ENCODE measurements at places on chromosomes 6 and 20.

DNA sequence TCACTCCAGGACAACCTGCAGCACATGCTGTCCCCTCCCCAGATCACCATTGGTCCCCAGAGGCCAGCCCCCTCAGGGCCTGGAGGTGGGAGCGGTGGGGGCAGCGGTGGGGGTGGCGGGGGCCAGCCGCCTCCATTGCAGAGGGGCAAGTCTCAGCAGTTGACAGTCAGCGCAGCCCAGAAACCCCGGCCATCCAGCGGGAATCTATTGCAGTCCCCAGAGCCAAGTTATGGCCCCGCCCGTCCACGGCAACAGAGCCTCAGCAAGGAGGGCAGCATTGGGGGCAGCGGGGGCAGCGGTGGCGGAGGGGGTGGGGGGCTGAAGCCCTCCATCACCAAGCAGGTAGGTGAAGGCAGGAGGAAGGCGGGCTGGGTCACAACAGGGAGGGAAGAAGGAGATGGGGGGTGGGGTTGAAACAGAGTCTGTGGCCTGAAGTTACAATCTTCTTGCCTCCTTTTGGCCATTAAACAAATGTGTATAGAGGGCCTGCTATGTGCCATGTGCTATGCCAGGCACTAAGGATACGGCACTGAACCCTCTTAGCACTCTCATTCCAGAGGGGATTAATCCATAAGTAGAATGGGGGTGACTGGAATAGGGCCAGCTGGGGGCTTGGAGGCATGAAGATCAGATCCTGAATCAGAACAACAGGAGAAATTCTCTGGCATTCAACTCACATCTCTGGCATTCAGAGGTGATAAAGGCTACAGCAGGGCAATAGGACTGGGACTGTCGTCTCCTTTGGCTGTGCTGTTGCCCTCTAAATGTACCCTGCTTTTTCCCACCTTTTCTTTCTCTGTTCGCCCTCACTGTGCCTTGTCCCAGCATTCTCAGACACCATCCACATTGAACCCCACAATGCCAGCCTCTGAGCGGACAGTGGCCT, 10.5 kb upstream of the ZBTB9 start:
- DNase-seq, result no peak

DNA sequence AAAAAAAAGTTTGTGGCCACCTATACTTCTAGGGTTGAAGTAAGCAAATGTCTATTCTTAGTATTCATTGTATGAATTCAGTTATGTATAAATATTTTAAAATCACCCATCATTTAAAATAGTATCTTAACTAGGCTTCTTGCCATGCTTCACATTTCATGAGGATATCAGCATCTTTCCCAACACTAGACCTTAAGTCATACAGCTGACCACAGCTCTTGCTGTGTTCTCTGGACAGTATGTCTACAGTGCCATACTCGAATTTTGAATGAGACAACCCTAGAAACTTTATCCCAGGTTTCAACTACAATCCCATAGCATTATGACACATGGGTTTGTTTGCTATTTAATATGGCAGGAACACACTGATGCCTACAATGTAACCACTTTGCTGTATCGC, 5.2 kb downstream of the TXNDC5 start:
- no peak for DNase-seq

- DNase-seq, result no peak
Measured at GRCh38 chr6:128208851-128209580, 308.2 kb upstream of the THEMIS start.

DNA sequence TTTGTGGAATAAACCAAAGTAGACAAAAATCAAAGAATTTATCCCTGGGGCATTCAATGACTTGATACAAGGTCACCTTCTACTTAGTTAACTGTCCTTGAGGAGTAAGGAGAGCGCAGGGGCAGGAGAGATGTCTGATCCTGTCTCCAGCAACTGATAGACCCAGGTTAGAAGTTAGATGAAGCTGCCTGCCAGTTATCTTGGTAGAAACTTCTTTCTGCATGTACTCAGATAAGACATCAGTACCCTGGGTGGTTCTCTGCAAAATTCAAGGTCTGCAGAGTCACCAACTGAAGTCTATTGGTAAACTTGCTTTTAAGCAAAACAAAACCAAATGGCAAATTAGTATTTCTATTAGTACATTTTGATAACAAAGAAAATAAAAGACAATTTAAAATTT, 2.7 kb downstream of the SGK1 start:
- no peak for DNase-seq

GRCh38 chr20:53448426-53448825, 145.2 kb downstream of the ZNF217 start:
- DNase-seq, result no peak

- DNase-seq, result peak; percentile 57
Measured at GRCh38 chr6:37381579-37381978, 27.8 kb downstream of the RNF8 start.

DNA sequence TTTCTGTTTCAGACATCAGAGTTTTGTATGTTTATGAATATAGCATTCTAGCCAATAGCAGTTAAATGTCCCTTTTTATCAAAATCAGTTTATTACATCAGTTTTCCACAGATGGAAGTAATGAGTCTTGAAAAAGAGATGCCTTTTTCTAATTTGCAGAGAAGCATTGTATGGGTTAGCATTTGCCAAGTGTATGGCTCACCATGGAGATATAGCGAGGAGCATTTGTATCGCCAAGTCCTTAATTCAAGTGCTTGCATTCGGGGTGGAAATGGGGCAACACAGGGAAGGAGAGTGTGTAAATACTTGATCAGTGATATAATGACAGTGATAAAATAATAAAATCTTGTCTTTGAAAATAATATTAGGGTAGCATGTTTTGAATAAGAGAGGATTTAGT, 42.9 kb downstream of the TXLNB start:
- no peak for DNase-seq

- DNase-seq, result no peak
Measured at GRCh38 chr6:7249391-7249790, 63.6 kb downstream of the SSR1 start.

- no peak for DNase-seq
Measured at GRCh38 chr20:49627329-49627761, 59.4 kb upstream of the PTGIS start.

- DNase-seq, result no peak
Measured at GRCh38 chr6:29853245-29853644, 25.6 kb downstream of the HLA-G start.

DNA sequence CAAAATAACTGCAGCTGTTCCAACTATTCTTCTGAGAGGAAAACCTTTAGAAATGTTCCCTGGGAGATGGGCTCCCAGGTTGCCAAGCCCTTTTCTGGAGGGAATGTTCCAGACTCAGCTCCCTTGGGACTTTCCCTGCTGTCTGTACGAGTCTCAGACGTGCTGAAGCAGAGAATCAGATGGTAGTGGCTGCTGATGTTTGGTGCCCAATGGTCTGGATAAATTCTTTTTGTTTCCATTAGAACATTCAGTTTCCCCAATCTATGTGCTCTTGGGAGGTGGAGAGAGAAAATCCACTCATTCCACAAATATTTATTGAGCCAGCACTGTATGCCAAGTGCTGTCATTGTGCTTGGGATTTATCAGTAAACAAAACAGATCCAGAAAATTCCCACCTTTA, 40.0 kb downstream of the SNHG17 start:
- no peak for DNase-seq

- no peak for DNase-seq
Measured at GRCh38 chr6:107128175-107128574, 12.9 kb upstream of the BEND3 start.

- DNase-seq, result no peak
Measured at GRCh38 chr6:160393891-160394653, 45.9 kb downstream of the SLC22A3 start.

DNA sequence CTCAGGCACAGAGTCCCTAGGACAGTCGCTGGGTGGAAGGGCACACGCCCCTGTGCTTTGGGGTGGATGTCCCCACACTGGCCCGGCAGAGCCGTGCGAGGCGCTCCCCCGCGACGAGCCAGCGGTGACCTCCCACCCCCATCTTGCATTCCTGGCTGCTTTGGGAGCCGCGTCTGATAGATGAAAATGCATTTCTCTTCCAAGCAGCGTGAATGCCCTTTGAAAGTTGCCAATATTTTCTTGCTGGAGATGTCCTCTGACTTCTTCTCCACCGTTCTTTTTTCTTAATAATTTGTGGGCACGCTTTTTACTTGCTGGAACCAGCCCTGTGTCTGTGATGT, 29.9 kb downstream of the COL20A1 start:
- no peak for DNase-seq

Data from NCI-H1105 (cell line).